ENCODE measurements at places on chromosomes 2 and 18.

DNA sequence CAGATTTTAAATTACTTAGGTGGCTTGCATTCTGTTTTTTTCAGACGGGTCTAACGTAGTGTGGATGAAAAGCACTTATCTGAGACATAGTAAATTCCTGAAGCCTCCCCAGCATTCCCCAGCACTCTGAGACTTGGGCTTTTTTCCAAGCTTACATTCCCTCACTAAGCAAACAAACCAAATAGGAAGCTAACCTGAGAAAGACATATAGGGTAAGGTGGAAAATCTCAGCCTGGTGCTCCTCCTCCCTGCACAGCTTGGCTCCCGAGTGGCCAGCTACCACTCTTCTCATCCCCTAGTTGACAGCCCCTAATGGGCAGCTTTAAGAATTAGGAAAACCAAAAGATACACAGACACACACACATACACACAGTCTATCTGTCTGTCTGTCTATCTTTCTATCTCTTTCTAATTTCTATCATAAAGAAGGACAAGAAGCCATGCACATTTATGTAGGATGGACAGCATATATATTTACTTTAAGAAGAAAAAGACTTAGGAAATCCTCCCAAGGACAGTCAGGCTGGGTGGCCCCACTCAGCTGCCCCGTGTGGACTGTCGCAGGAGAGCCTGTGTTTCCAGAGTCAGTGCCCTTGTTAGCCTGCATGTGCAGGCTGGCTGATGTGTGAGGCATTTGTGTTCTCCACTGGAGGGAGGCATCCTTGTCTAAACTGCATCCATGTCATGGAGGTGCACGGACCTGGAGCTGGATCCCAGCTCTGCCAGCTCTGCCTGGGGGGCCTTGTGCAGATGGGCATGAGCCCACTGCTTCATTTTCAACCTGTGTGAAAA, 8.2 kb downstream of the CNNM3 start:
- DNase-seq: no peak

DNA sequence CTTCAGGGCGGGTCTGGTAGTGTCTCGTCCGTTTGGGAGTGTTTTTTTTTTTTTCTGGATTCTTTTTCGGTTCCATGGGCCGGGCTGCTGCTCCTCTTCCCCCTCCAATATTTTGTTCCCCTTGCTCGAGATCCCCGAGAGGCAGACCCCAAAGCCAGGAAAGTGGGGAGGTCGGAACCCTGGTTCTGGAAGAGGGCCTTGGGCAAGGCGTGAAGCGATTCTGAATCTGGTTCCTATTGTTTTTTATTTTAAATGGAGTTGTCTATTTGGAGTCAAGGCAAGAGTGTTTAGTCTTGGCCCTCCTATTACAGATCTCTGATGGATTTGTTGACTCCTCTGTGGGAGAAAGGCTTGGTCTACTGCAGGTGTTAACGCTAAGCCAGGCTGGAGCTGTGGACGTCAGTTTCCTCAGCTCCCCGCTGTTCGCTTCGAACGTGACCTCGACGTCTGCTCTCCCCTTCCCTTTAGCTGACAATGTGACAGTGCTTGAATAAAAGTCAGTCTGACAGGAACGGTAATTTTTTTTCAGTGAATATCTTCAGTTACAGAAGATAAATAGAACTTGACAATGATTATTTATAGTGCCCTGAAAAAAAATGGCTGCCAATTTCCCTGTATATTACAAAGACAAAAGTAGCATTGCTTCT, 683 bp upstream of the DNAJC27 start:
- peak; percentile 31 for DNase-seq

GRCh38 chr18:48869591-48869990, 81.2 kb downstream of the SMAD7 start:
- DNase-seq: no peak

DNA sequence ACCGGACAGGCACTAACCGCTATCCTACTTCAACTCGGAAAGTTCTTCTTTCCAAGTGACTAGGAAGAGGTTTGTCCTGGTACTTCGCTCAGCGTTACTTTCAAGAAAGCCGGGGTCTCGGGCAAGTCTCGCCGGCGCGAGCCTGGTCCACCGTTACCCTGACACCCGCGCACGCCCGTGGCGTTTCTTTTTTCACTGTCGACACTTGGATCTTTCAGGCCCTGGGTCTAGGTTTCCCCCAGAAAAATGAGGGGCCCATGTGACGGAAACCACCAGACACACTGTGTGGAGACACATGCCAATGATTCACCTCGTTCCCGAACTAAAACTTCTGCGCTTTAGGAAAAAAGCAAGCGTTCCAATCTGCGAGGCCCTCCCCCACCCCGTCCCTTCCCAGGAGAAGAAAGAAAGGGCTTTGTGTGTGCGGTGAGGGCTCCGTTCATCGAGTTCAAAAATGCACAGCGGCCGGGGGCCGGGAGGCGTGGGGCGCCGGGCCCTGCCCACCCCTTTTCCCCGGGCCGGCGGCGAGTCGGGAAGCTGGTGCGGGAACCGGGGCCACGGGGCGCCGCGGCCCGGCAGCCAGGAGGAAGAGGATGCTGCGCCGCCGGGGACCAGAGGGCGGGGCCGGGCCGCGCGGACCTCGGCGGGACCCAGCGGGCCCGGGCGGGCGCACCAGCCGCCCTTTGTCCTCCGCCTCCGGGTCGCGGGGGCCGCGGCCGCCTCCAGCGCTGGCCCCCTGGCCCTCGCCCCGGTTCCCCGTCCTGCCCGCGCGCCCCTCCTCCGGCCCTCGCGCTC, 2.6 kb downstream of the ZNF521 start:
- DNase-seq: no peak

DNA sequence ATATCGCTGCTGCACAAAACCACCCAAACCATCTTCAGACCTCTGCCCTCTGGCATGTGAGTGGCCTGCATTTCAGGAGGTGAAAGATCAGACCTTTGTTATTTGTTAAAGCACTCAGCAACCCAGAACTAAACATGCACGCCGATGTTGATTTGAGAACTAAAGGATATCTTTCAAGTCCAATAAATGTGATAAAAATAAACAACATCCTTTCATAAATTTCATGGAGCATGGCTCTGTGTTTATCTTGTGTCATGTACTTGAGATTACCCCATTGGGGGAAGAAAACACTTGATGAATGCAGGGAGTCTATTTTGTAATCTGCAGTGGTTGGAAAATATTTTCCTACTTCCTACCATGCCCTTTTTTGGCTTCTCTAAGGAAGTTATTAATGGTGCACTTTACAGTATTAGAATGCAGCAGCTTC, 70.8 kb upstream of the GATA6 start:
- DNase-seq: no peak

- no peak for DNase-seq
These were observed 3.1 kb upstream of the MSGN1 start for GRCh38 chr2:17813010-17813741.

- DNase-seq: no peak
These were observed 127.6 kb upstream of the ZNF516 start for GRCh38 chr18:76622651-76623050.

- no peak for DNase-seq
These were observed 198.7 kb downstream of the LTBP1 start for GRCh38 chr2:33145459-33145858.

DNA sequence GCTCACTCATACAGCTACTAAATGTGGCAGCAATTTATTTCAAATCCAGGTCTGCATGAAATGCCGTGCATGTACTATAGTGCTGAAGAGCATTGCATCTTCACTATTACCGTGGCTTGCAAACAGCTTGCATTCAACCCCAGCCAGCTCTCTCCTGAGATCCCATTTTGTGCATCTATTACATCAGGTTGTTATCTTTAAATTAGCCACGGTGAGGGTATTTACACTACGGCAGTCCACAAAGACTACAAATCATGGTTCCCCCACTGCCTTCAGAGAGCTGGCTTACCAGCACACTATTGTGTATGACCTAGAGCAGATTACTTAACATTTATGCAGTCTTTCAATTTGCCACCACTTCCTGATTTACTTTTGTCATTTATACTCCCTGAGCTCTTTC, 621.3 kb upstream of the LRATD1 start:
- no peak for DNase-seq
